Stimulated activated memory B cell treated with anti-CD40 and anti-IgM and Interleukin-4, amounts not matched to agents 10 μg/mL and 1 μg/mL and 100 μg/mL, for 72 hours (primary cell): ENCODE measurements at places on chromosomes 2 and 18.

DNA sequence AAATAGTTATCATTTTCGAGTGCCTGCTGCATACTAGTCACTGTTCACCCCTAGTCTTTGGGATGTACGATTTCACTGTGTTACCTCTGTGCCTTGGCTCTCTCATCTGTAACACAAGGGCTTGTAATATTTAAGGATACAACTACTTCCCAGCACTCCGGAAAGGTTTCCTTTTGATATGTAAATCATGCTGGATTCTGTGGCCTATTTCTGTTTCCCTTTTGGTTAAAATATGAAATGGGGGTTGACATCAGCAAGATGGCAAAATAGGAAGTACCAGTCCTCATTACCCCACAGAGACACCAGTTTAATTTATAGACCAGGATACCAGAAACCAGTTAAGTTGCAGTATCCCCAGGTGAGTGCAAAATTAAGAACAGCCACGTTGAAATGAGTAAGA lies 23.5 kb downstream of the PSMG2 start:
- ATAC-seq: no peak

DNA sequence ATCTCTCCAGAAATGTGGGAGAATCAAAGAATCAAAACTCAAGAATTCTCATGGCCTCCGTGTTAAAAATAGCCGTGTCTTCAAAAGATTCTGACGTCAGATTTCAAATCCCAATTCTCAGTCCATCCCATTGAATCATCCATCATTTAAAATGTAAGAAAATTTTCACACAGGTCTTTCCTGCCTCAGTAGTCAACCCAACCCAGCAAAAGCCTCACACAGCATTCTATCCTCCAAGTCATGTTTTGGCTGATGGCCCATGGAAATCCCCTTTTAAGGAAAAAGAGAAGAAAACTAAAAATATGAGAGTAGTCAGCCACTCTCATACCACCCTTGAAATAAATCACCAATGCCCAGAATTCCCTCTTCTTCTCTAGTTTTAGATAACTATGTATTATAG lies 211.8 kb downstream of the C1D start:
- no peak for ATAC-seq

DNA sequence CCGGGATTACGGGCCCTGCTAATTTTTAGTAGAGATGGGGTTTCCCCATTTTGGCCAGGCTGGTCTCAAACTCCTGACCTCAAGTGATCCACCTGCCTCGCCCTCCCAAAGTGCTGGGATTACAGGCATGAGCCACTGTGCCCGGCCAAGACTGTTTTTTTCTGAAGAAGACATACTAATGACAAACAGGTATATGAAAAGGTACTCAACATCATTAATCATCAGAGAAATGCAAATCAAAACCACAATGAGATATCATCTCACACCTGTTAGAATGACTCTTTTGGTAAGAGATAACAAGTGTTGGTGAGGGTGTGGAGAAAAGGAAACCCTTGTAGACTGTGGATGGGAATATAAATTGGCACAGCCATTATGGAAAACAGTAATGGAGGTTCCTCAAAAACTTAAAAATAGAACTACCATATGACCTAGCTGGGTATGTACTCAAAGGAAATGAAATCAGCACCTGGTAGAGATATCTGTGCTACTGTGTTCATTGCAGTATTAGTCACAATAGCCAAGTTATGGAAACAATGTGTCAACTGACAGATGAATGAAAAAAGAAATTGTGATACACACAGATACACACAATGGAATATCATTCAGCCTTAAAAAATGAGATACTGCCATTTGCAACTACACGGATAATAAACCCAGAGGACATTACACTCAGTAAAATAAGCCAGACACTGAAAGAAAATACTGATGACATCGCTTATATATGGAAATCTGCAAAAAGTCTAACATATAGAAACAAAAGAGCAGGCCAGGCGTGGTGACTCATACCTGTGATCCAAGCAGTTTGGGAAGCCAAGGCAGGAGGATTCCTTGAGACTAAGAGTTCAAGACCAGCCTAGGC lies 20.8 kb downstream of the SOS1 start:
- ATAC-seq: peak; percentile 73

GRCh38 chr2:51880153-51880552 lies 848.2 kb upstream of the NRXN1 start:
- ATAC-seq: no peak

GRCh38 chr2:105926960-105927678 lies 182.4 kb downstream of the NCK2 start:
- peak; percentile 53 for ATAC-seq

GRCh38 chr18:43869451-43870008 lies 592.2 kb upstream of the SYT4 start:
- ATAC-seq: no peak
